ENCODE measurements at places on chromosomes 5 and 9.

DNA sequence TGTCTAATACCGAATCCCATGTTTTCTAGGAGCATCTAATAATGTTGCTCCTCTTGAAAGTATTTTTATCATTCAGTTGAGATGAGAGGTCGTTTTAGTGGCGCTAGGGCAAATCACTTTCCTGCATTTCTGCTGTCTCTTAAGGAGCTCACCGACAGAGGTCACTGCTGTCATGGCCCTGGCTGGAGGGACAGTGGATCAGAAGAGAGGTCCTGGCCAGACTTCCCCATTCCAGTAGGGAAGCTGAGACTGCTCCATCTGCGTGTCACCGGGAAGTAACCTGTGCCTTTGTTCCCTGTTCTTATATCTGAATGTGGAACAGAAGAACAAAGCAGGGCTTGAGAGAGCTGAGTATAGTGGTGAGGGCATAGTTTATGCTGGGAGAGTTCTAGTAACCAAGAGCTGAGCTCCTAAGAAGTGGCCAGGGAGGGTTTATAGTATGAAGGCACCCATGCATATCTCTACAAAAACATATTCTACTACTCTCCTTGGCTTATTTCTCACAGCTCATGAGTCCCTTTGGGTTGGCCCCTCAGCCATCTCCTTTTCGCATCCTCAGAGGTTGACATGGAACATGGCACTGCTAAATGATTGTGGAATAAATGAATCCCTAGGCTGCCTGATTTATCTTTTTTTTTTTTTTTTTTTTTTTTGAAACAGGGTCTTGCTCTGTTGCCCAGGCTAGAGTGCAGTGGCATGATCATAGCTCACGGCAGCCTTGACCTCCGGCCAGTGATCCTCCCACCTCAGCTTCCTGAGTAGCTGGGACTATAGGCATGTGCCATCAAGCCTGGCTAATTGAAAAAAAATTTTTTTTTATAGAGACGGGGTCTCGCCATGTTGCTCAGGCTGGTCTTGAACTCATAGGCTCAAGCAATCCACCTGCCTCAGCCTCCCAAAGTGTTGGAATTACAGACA, 27.2 kb downstream of the ATP6V0E1 start:
- DNase-seq: peak; percentile 73

DNA sequence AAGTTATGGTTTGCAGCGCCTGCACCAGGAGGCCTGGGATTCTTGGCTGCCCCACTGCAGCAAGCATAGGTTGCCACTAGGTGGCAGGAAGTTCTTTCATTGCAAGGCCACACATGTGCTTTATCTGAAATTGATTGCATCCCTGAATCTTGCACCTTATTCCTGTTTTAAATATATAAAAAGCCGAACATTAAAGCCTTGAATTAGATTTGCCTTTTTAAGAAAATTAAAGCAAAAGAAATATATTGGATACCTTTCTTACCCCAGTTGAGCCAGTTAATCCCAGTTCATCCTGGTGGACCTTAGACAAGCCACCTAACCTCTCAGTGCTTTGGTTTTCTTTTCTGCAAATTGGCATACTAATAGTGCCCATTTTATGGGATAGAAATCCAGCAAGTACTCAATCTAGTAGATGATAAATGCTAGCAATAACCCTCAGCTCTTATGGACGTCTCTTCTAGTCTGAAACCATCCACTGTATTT, 6.3 kb upstream of the TRMT10B start:
- DNase-seq: peak; percentile 81

GRCh38 chr5:58255386-58255785, 204.5 kb downstream of the PLK2 start:
- DNase-seq: no peak

DNA sequence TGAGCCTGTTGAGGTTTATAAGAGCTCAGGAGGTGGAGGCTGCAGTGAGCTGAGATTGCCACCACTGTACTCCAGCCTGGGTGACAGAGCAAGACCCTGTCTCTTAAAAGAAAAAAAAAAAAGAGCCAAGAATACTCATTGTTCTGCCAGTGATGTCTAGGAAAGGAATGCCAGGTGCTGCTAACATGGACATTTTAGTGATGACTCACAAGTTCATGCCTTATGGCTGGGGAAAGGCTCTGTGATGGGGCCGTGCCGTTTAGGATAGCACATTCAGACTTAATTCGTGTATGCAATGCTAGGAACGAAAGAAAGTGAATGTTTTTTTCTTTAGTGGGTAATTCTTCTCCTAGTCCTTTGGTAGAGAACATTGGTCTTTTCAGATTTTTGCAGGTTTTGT, 134.2 kb downstream of the ARHGAP26 start:
- no peak for DNase-seq

DNA sequence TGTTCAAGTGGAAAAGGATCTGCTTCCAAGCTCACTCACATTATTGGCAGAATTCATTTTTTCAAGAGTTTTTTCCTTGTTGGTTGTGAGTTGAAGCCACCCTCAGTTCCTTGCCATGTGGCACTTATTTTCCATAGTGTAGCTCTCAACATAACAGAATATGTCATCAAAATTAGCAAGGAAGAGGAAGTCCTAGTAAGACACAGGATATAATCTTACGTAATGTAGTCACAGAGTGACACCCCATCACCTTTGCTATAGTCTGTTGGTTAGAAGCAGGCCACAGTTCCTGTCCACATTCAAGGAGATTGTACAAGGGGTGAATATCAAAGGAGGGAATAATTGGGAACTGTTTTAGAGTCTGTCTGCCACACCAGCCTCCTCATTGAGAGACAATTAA, 15.7 kb downstream of the IRGM start:
- DNase-seq: no peak

DNA sequence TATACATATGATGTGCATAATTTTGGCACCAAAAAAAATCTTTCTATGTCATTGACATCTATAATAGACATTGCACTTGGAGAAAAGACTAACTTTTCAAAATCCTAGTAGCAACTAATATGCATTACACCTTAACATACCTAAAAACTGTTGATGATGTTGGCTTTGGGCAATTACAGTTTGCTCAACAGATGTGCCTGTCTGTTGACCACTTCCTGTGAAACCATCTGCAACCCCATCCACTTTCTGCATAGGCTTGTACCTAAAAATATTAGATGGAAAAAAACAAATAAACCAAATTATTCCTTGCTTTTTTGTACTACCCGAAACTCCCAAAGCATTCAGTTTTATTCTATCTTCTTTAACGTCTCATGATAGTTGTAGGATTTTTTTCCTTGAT, 248.6 kb downstream of the RFX3 start:
- no peak for DNase-seq

DNA sequence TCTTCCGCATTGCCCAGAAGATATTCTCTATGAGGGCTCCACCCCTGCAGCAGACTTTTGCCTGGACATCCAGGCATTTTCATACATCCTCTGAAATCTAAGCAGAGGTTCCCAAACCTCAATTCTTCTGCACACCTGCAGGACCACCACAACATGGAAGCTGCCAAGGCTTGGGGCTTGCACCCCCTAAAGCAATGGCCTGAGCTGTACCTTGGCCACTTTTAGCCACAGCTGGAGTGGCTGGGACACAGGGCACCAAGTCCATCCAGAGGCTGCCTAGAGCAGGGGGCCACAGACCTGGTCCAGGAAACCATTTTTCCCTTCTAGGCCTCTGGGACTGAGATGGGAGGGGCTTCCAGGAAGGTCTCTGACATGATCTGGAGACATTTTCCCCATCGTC, 60.7 kb downstream of the ADAMTSL1 start:
- no peak for DNase-seq

DNA sequence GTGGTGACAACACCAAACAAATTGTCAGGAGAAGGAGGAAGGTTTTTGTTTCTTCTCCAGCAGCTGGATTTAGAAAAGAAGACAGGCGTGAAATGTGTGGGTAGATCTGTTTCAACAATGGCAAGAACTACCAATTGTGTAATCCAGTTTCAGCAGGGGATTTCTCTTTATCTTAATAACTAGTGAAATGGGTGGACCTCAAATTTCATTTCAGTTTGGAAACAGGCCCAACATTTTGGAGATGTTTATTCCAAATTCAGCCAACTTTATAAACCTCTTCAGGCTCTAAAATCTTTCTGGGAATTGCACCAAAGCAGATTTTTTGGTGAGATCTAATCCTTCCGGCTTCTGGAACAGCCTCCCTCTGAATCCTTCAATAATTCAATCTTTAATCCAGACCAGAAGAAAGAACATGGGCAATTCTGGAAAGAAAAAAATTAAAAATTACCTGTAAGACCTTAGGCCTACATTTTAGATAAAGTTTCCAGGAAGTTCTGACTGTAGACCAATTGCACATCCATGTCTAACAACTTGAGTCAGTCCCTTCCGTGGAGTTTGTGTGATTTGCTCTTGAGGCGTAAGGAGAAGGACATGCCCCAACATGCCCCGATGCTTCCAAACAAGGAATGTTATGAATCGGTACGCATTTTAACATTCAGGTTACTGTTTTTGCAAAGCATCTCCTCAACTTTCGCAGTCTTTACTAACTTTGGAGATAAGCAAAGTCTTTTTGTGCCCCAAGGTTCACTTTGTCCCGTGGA, 423.6 kb downstream of the IRX1 start:
- no peak for DNase-seq

GRCh38 chr5:30900367-30900766, 293.1 kb upstream of the CDH6 start:
- no peak for DNase-seq

- DNase-seq: peak; percentile 22
These were observed 41.9 kb downstream of the BNC2 start for GRCh38 chr9:16828340-16829281.

DNA sequence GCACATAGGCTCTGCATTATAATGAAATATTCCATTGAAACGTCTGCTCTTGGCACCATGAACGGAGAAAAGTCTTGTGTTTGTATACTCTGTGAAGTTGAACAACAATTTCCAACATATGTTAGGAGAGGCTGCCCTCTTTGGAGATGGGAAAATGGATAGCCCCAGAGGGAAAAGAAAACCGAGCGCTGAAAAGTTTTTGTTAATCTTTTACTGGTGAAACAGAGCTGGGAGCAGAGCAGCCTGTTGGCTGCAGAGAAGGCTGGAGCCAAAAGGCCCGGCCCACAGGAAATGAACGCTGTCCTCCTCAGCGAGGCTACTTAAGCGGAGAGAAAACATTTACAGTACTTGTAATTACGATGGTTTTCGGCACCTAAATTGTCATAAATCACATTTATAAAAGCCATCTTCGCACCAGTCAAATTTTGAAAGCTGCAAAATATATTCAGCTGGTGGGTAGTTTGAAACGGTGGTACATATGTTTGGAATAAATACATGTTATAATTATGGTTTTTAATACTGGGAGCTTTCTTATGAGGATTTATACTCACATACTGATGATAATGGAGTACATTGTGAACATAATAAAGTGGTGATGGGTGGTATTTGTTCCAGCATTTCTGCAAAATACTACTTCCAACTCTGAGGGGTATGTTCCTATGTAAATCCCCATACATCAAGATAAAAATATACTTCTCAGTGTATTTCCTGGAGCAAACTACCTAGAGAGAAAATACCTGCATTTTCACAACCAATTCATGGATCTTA, 129.6 kb upstream of the CNTLN start:
- DNase-seq: no peak

DNA sequence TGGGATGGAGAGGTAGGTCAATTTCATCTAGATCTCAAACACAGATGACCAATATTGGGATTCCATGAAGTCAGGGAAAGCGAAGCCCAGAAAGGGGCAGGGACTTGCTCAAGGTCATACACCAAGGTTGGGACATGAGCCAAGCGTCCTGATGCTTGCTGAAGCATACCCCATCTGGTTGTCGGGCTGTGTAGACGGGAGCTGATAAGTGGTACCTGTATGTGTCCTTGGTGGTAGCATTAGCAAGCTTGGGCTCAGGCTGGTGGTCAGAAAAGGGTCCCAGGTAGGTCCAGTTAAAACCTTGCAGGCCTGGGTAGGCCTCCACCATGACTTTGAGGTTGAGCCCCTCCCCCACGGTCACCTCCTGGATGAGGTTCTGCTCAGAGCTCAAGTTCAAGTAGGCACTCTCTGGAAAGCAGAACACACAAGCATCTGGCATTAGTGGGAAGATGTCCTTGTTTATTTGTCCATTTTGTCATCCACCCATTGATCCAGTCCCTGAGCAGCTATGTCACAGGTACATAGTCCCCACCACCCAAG, 13.2 kb downstream of the CSF1R start:
- DNase-seq: peak; percentile 48

DNA sequence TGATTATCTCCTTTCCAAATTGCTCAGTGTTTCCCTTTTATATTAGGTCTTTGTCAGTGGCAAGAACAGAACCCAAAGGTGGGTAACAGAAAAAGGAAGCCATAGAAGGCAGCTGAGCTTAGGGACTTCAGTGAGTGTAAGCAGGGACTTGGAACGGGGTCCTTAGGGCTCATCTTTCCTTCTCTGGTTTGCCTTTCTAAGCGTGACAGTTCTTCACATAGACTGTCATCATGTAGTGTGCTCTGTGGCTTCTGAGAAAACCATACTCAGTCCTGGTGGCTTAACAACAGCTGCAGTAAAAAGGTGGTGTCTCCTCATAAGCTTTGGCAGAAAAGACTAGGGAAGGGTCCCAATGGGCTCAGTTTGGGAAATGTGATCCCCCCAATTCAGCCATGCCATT, 108.8 kb downstream of the SLC12A2 start:
- DNase-seq: no peak

- DNase-seq: no peak
These were observed 309.4 kb downstream of the NR3C1 start for GRCh38 chr5:143094087-143094521.
